Right atrium auricular region (tissue), 2 donors: ENCODE measurements at places on chromosomes 5 and 9. TPM values are rescaled to one million over a fixed set of nuclear protein-coding genes. Genes with fewer than 3 reads are reported as not detected.

- no peak for DNase-seq
These were observed 497.8 kb upstream of the SEMA6A start for GRCh38 chr5:117072439-117072838.

GRCh38 chr5:171600741-171601265, 181.4 kb downstream of the FGF18 start:
- peak; percentile 80 for DNase-seq

GRCh38 chr9:113844466-113844865, 31.6 kb upstream of the ZNF618 start:
- no peak for DNase-seq

GRCh38 chr5:137730336-137730735, 5.6 kb downstream of the KLHL3 start:
- DNase-seq: no peak

DNA sequence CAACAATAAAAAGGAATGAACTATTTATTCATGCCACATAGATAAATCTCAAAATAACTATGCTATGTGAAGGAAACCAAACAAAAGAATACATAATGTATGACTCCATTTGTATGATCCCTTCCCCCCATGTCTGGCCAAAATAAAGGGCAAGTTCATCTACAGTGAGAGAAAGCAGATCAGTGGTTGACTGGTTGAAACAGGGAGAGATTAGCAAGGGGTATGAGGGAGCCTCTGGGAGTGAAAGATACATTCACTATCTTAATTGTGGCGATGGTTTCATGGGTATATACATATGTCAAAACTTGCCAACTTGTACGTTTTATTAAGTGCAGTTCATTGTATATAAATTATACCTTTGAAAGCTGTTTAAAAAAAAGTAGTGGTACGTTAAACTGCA, 4.8 kb downstream of the PSMD5 start:
- no peak for DNase-seq

DNA sequence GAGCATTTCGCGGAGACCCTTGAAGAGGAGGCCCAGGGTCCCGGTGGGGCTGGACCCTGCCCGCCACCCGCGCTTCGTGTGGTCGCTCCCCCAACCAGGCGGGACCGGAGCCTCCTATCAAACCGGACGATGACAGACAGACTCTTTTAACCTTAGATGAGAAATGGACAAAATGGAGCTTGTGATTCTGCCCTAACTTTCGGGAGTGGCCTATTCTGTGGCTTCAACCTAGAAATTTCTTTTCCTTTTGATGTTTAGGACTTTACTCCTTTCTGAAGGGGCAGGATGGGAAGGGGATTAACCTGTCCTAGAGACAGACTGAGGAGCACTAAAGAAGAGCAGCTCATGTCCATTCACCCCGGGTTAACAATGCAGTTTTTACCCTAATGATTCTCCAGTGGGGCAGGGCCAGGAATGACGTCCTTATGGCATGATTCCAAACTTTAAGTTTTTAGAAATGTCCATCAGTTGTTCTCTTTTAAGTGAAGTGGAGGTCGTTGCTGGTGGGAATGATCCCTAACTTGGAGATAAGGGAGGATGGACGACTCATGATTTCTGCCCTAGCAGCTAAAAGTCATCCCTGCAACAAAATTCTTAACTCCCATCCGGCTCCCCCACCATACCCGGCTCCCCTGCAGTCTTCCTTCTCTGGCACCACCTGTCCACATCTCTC, 1.0 kb downstream of the NIPSNAP3A start:
- no peak for DNase-seq

DNA sequence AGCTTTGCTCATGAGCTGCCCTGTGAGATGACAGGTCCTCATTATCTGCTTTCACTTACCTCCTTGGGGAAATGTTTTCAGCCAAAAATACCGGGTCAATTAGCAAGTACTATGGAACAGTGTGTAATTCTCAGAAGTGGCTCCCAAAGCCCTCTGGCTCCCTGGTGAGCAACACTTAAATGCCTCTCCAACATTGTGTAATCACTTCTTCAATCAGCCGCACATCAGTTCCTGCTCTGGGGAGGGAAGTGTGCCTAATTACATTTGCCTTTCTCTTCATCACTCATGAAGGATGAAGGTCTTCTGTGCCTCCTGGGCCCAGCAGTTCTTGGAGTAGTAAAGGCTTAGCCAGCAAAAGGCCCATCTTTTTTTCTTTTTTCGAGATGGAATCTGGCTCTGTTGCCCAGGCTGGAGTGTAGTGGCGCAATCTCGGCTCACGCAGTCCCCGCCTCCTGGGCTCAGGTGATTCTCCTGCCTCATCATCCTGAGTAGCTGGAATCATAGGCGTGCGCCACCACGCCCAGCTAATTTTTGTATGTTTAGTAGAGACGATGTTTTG, 23.1 kb downstream of the NIM1K start:
- DNase-seq: no peak

DNA sequence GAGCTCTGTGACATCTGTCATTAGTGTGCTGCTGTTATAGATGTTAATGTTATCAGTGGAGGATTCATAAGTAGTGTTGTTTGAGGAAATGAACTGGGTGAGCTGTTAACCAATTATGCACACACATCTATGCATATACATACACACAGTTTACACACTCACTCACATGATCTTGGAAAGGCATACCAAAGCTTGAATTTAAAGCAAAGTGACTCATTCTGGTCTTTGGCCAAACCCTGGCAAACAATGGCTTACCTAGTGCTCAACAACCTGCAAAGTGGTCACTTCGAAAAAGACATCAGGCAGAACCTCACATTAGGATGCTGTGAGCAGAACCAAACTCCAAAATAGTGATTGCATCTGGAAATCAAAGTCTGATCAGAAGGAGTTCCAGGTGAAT, 1037.3 kb upstream of the CDH6 start:
- no peak for DNase-seq

The RORB gene
- total RNA-seq: 0.55 TPM

The TAF11L10 gene
- total RNA-seq: not detected

The RAD50 gene
- 18.6 TPM for total RNA-seq

The ENTREP1 gene
- total RNA-seq: 12.1 TPM

The ZNF883 gene
- total RNA-seq: 4.1 TPM

The SH3TC2 gene
- 13.1 TPM for total RNA-seq

The LIFR gene
- 38.9 TPM for total RNA-seq

The GLRA1 gene
- total RNA-seq: not detected
